T-cell (primary cell): ENCODE measurements at places on chromosomes 5 and 9. TPM values are rescaled to one million over a fixed set of nuclear protein-coding genes. Genes with fewer than 3 reads are reported as not detected.

SLC45A2 gene
- total RNA-seq = 0.20 TPM

PCDHB2 gene
- not detected for total RNA-seq

CTNNAL1 gene
- total RNA-seq = 3.8 TPM

LPAR1 gene
- not detected for total RNA-seq

HMHB1 gene
- total RNA-seq = not detected

PCDHGB6 gene
- total RNA-seq = not detected

RECK gene
- 9.9 TPM for total RNA-seq

SLC27A4 gene
- total RNA-seq = 9.4 TPM

DNAJC18 gene
- total RNA-seq = 6.4 TPM

DMXL1 gene
- total RNA-seq = 28.2 TPM

ADAMTS16 gene
- total RNA-seq = 0.09 TPM

CER1 gene
- total RNA-seq = not detected

SPINK7 gene
- not detected for total RNA-seq

ARRDC1 gene
- total RNA-seq = 123 TPM

BHMT2 gene
- total RNA-seq = not detected

ITK gene
- 338 TPM for total RNA-seq

PRRT1B gene
- not detected for total RNA-seq

RAB3C gene
- not detected for total RNA-seq

SLC27A6 gene
- not detected for total RNA-seq

AGGF1 gene
- total RNA-seq = 27.5 TPM

CDC14B gene
- total RNA-seq = 6.2 TPM

FIBCD1 gene
- not detected for total RNA-seq

TMEM252 gene
- total RNA-seq = not detected

IL33 gene
- total RNA-seq = not detected

RIMOC1 gene
- total RNA-seq = 29.0 TPM

PGM5 gene
- 0.22 TPM for total RNA-seq

SOX30 gene
- 0.13 TPM for total RNA-seq

MPDZ gene
- total RNA-seq = 0.26 TPM

CANX gene
- total RNA-seq = 306 TPM

PNPLA7 gene
- total RNA-seq = 15.6 TPM

NFIB gene
- total RNA-seq = 0.15 TPM

ADAMTS2 gene
- not detected for total RNA-seq

SV2C gene
- not detected for total RNA-seq

PCDHA9 gene
- not detected for total RNA-seq

MEIKIN gene
- 0.22 TPM for total RNA-seq

ICE1 gene
- total RNA-seq = 41.4 TPM

LCN6 gene
- not detected for total RNA-seq

IFNE gene
- total RNA-seq = 0.16 TPM

INSL4 gene
- total RNA-seq = not detected

PCDHGA4 gene
- total RNA-seq = 0.18 TPM

POU5F2 gene
- 4.0 TPM for total RNA-seq

THG1L gene
- total RNA-seq = 8.9 TPM

GCNT1 gene
- 4.9 TPM for total RNA-seq

NUDT12 gene
- 2.2 TPM for total RNA-seq

SLC36A2 gene
- total RNA-seq = not detected

GDNF gene
- total RNA-seq = not detected
